ENCODE measurements at places on chromosomes 1 and 21. TPM values are rescaled to one million over a fixed set of nuclear protein-coding genes. Genes with fewer than 3 reads are reported as not detected.

DNA sequence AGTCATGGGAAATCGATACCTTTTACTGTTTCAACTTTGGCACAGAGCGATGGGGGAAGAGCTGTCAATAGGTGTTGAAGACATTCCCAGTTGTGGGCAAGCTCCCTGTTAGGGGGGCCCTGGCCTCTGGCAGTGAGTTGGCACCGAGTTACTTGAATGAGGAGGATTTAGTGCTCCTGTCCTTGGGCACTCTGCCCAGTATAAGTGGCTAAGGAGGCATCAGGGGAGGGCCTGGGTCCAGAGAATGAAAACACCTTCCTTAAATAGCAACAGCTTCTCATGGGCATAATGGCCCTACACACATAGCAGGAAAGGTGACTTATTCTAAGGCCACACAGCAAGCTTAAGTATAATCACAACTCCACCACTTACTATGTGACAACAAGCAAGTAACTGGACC, 664.4 kb downstream of the PTPRU start:
- DNase-seq = no peak

- DNase-seq = no peak
Measured at GRCh38 chr1:230228236-230228897, 161.3 kb downstream of the GALNT2 start.

- no peak for DNase-seq
Measured at GRCh38 chr1:32801096-32801715, 16.0 kb downstream of the YARS1 start.

GRCh38 chr1:32886828-32887414, 630 bp downstream of the HPCA start:
- no peak for DNase-seq

DNA sequence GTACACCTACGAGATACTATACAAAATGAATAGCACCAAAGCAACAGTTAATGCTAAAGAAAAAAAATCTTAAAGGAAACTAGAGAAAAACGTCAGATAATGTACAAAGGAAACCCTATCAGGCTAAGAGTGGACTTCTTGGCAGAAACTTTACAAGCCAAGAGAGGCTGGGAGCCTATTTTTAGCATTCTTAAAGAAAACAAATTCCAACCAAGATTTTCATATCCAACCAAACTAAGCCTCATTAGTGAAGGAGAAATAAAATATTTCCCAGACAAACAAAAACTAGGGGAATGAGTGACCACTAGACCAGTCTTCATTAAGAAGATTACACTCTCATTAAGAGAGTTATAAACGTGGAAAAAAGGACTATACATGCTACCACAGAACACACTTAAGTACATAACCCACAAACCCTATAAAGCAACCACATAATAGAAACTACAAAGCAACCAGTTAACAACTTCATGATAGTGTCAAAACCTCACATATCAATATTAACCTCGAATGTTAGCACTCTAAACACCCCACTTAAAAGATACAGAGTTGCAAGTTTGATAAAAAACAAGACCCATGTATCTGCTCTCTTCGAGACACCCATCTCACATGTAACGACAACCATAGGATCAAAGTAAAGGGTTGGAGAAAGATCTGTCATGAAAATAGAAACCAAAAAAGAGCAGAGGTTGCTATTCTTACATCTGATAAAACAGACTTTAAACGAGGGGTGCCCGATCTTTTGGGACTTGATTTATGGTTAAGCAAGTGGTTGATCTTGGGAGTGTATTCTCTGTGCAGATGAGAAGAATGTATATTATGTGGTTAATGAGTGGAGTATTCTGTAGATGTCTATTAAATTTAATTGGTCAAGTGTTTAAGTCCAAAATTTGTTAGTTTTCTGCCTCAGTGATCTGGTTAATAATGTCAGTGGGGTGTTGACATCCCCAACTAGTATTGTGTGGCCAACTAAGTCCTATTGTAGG, 1301.4 kb downstream of the PLA2G4A start:
- DNase-seq = no peak

DNA sequence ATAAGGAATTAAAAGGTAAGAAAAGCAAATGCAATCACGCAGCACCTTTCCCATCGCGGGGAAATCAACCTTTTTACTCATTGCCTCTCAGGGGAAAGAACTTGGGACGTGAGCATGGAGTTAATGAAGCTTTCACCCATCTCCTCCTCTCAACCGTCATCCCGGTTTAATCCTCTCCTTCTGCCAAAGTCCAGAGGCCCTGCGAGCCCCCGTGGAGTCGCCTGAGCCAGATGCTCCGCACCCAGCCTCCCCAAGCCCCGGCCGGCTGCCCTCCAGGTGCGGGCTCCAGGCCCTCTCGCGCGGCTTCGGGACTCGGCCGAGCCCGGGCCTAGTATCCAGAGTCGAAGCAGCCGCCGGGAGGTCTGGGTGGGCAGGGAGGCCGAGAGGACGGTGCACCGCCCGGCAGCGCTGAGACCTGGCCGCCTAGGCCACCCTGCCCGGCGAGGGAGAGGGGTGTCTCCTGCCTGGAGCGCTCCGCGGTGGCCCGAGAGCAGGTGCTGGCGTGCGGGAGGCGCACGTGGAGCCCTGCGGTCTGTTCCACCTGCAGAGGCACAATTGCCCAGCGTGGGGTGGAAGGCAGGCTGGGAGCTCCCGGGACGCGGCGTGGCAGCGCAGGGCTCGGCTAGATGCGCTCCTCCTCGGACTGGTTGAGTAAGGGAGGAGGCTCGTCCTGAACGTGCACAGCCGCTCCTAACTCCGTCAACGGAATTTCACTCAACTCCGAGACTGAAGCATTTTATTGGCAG, 218.5 kb downstream of the SDCCAG8 start:
- peak; percentile 75 for DNase-seq

DNA sequence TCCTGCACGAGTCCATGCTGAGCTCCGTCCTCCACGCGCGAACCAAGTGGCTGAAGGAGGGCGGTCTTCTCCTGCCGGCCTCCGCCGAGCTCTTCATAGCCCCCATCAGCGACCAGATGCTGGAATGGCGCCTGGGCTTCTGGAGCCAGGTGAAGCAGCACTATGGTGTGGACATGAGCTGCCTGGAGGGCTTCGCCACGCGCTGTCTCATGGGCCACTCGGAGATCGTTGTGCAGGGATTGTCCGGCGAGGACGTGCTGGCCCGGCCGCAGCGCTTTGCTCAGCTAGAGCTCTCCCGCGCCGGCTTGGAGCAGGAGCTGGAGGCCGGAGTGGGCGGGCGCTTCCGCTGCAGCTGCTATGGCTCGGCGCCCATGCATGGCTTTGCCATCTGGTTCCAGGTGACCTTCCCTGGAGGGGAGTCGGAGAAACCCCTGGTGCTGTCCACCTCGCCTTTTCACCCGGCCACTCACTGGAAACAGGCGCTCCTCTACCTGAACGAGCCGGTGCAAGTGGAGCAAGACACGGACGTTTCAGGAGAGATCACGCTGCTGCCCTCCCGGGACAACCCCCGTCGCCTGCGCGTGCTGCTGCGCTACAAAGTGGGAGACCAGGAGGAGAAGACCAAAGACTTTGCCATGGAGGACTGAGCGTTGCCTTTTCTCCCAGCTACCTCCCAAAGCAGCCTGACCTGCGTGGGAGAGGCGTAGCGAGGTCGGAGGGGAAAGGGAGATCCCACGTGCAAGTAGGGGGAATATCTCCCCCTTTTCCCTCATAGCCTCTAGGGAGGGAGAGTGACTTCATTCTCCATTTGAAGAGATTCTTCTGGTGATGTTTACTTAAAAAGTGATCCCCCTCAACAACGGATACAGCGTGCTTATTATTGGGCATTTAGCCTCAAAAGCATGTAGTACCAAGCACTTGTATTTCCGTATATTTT, 991 bp downstream of the PRMT6 start:
- peak; percentile 68 for DNase-seq

GRCh38 chr1:161506336-161507223, 1.3 kb downstream of the FCGR2A start:
- no peak for DNase-seq

GRCh38 chr1:73100216-73100615, 817.9 kb upstream of the NEGR1 start:
- no peak for DNase-seq

- no peak for DNase-seq
Measured at GRCh38 chr1:81590171-81590570, 210.6 kb upstream of the ADGRL2 start.

Gene CASQ2
- polyA plus RNA-seq = 0.72 TPM

Gene AMPD1
- not detected for polyA plus RNA-seq

Gene CD84
- polyA plus RNA-seq = 2.1 TPM

Gene TRIM67
- 0.35 TPM for polyA plus RNA-seq

Gene APOBEC4
- polyA plus RNA-seq = 1.1 TPM
